ENCODE measurements at places on chromosomes 6 and 20.

- no peak for DNase-seq
These were observed 239.7 kb downstream of the ATXN1 start for GRCh38 chr6:16521528-16521927.

GRCh38 chr6:3712827-3713665, 38.5 kb downstream of the PXDC1 start:
- no peak for DNase-seq

DNA sequence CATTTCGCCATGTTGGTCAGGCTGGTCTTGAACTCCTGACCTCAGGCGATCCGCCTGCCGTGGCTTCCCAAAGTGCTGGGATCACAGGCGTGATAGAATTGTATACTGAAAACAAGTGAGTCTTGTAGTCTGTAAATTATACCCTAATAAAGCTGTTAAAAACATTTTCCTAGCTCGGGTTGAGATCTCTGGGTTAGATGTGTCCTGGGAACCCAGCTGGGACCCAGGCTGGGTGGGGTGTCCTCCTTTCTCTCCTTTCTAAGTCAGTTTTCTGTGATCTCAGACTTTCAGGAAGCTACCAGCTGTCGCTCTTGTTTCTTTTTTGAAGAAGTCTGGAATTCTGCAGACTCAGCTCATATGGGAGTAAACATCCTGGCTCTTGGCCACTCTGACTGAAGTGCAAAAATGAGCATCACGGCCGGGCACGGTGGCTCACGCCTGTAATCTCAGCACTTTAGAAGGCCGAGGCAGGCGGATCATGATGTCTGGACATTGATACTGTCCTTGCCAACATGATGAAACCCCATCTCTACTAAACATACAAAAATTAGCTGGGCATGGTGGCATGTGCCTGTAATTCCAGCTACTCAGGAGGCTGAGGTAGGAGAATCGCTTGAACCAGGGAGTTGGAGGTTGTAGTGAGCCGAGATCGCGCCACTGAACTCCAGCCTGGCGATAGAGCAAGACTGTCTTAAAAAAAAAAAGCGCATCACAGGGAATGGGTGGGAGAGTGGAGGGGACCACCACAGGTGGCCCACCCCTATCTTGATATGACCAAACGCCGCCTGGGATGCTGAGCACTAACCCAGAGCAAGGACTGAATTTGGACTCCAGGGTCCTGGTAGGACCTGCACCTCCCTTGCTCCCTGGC, 9.9 kb upstream of the PCIF1 start:
- DNase-seq, result no peak

DNA sequence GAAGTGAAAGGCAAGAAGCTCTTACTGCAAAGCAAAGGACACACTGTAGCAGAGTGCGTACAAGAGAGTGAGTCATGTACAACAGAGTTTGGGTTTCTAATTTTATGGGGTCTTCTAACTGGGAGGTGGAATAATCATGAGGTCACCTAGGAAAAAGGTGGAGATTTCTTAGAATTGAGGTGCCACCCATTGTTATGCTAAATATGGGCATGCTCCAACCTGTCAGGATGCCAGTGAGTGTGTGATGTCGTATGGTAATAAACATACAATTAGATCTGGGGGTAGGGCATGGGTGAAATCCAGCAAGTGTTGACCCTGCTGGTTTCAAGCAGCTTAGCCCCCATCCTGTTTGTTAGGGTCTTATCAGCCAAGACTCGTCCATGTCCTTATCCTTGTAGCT, 46.6 kb downstream of the OR2B6 start:
- no peak for DNase-seq

GRCh38 chr6:43904311-43905123, 134.5 kb downstream of the VEGFA start:
- DNase-seq, result no peak

- DNase-seq, result no peak
These were observed 242.2 kb downstream of the HIVEP2 start for GRCh38 chr6:142702501-142703460.

DNA sequence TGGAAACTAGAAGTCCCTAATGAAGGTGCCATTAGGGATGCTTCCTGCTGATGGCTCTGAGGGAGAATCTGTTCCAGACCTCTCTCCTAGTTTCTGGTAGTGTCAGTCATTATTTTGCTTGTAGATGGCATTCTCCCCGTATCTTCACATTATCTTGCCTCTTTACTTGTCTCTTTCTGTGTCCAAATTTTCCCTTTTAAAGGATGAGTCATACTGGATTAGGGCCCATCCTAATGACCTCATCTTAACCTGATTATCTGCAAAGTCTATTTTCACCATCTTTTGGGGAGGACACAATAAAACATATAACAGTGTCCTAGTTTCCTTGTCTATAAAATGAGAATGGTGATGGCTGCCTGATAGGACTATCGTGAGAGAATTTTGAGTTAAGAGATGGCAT, 27.3 kb downstream of the ZNF391 start:
- no peak for DNase-seq

DNA sequence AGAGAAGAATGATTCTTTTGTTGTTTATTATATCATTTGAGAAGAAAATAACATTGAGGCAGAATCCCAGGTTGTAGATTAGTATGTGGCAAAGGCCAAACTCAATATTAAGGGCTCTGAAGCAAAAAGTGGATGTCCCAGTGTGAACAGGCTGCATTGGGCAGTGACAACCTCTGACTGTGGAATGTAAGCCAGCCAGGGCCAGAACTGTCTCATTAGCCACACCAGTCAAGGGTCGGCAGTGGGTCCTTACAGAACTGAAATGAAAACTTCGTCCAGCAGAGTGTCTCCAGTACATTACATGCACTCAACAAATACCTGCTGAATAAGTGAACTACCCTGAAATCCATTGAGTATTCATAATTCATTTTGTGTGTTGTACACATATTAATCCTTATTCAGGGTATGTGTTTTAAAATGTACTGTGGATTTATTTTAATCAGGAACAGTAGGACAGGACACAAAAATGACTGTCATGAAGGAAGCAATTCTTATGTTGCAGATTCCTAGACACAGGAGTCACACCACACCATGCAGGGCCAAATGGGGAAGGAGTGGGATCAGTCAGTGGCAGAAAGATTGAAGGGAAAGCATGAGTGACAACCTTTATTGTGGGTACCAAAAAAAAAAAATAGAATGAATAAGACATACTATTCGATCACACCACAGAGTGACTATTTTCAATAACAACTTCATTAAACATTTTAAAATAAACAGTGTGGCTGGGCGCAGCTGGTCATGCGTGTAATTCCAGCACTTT, 64.9 kb upstream of the UTRN start:
- DNase-seq, result no peak

DNA sequence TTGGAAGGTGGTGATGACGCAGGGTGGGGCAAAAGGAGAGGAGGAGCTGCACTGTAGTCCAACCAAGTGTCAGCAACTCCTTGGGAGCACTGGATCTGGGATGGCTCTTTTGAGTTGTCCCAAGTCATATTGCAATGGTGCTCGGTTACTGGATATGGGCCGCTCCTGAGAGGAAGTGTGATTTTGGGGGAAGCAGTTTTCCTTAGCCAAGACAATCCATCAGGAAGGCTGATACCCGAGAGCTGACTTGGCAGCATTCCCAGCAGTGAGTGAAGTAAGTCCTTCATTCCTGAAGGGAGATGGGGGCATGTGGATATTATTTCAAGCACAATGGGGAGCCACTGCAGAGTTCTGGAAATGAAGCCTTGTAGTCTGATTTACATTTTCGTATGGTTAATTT, 354.1 kb downstream of the RFPL4B start:
- DNase-seq, result no peak

- DNase-seq, result peak; percentile 31
These were observed 119.7 kb upstream of the ZNF184 start for GRCh38 chr6:27592481-27593199.

GRCh38 chr6:42314571-42315258, 97.1 kb upstream of the MRPS10 start:
- no peak for DNase-seq

DNA sequence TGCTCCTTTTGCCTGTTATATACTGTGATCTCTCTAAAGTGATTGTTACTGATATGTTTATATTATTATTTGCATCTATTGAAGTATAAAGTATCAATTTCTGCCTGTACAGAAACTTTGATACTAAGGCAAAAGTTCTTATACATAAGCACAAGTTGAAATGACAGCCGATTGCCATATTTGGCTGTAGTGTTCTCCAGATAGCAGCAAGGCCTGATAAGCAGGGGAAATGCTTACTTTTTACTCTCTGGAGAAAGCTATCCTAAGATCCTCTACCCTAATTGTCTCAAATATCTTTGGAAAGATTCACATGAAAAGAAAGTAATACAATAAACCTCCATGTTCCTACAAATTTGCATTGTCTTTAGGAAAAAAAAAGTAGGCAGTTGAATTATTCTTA, 31.4 kb downstream of the SENP6 start:
- no peak for DNase-seq

GRCh38 chr20:41299899-41300298, 17.6 kb downstream of the ZHX3 start:
- DNase-seq, result no peak

DNA sequence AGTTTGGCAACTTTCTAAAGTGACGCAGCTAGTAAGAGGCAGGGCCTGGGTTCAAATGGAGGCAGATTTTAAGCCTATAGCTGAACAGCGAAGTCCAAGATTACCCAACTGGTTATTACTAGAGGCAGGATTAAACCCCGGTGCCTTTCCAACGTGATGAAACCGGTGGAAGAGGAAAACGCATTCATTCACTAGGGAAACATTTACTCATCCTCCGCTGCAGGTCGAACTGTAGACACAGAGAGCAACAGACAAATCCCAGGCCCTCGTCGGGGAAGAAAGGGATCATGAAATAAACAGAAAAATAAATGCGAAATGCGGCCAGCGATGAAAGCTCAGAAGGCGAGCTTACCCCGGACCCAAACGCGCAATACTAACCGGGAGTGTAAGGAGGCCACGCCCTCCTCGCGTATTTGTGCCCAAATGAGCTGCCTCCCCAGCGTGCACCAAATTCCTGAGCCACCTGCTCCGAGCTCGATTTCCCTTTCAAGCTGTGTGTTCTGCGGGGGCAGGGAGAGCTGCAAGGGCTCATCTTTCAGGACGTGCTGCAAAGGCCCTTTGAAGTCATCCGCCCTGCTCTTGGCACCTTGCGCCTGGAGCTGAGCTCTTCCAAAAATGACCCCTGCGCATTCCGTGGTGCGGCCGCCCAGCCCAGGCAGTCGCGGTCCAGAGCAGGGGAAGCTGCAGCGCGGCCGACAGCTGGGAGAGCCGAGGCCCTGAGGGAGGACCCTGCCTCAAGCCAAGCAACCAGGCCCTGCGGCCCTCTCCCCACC, 46.9 kb downstream of the PDYN start:
- peak; percentile 65 for DNase-seq

DNA sequence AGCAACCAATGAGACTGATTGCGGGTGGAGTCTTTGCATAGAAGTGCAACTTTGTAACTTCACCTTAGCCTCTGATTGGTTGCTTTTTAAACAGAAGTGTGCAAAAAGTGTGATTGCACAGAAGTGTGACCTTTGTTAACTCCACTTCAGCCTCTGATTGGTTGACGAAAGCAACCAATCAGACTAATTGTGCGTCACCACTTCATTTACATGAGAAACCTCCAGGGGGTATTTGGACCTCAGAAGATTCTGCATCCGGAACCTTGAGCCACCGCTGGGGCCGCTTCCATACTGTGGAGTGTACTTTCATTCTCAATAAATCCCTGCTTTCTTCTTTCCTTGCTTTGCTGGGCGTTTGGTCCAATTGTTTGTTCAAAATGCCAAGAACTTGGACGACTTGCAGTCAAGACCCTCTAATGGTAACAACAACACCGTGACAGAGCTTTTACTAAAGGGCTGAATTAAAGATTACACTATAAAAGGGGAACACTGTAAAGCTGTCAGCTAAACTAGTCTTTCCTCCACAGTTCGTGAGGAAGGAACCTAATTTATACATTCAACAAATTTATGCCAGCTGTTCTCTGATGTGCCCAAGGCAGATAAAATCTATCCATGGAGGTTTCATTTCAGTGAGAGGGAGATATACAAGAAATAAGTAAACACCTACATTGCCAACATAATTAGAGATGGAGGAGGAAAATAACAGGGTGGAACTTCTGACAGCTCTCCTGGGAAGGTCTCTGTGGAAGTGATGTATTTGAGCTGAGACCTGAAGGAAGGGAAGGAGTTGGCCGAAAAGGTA, 1.4 kb upstream of the HECA start:
- DNase-seq, result no peak

GRCh38 chr6:65402564-65402963, 304.5 kb downstream of the EYS start:
- no peak for DNase-seq

DNA sequence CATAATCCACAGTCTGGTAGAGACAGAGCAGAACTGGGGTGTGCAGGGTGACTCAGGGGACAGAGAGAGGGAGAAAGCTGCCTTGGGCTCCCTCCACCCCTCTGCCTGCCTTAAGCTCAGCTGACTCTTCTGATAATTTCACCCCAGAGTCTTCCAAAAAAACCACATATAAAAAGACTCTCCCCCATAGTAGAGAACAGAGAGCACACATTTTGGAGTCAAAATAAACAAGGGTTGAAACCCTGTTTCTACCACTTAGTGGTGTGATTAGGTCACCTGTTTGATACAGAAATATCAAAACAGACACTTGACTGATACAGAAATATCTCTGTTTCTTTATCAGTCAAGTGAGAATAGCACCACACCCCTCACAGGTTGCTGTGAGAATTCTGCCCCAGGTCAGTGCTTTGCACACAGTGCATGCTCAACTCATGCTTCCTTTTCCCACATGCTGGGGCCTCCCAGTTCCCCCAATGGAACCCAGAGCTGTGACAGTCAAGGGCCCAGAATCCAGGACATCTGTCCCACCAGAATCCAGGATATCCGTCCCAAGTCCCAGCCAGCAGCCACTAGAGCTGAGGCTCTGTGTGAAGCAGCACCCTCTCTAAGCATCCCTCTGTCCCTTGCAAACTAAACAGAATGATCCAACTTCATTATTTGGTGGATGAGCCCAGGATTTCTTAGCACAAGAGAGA, 1.2 kb downstream of the TREML2 start:
- peak; percentile 33 for DNase-seq

DNA sequence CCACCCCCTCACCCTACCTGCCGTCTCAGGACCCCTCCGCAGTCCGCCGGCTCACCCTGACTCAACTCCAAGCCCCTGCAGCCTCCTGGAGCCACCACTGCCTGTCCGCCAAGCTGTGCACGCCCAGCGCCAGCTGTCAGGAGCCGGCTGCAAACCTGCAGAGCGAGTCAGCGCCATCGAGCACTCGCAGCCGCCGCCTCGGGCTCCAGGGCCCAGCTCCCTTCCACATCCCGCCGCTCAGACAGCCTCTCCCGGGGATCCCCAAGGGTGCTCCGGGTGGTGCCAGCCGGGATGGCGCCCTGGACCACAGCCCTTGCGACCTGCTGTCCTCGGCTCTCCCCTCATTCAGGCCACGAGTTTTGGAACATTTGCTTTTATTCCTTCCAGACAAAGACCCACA, 4.3 kb downstream of the TNNC2 start:
- DNase-seq, result no peak

Measured in CD4-positive, alpha-beta T cell treated with Interleukin-1 beta for 1 hour (primary cell).